GM12878 (cell line): ENCODE measurements at places on chromosomes 7 and 10.

- DNase-seq: no peak
Measured at GRCh38 chr10:100864036-100864885, 48.5 kb upstream of the SLF2 start.

- no peak for DNase-seq
Measured at GRCh38 chr7:154306036-154306435, 253.8 kb downstream of the DPP6 start.

DNA sequence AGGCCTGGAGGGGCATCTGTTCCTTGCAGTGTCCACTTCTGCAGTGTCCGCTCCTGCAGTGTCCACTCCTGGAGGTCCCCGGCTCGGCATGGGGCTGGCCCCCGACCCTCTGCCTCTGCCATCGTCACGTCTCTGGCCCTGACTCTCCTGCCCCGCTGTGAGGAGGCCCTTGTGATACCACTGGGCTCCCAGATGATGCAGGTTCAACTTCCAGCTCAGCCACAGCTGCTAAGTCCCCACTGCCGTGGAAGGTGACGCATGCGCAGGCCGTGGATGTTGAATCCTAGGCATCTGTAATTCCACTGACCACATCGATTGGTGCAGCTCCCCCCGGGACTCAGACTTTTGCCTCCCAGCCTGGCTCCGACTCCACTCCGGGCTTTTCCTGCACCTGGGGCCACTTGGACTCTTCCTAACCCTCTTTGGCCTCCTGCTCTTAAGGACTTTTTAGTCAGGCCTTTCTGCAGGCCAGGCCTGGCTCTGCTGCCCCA is 95.1 kb downstream of the GLRX3 start:
- no peak for DNase-seq

DNA sequence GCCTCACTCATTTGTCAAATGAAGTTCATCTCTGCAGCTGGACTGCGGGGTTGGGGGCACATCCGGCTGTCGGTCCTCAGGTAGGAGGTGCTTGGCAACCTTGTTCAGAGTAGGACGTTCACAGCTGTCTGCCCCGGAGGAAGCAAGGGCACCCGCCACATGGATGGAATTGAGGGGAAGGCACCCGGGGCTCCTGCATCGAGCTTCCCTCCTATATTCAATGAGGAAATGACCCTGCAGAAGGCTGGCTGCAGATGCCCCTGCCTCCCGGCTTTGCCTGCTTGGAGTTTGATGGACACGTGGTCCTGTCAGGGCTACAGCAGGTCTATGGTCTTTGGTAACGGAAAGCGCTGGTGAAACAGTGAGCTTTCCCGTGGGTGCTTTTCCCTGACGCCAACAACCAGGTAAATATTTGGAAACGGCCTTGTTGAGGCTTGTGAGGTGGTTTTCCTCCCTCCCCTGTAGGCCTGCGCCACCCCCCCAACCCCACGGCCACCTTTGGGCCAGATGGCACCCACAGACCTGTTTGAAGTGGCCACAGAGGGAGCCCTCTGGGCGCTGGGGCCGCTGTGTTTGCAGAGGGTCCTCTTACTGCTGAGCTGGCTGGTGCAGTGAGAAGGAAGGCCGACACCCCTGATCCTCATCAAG is 32.9 kb downstream of the HTRA1 start:
- no peak for DNase-seq

GRCh38 chr7:1105189-1105588 is 17.3 kb downstream of the GPER1 start:
- DNase-seq: peak; percentile 49

- no peak for DNase-seq
Measured at GRCh38 chr10:3848005-3848774, 63.2 kb upstream of the KLF6 start.

GRCh38 chr7:1541431-1542162 is 11.1 kb downstream of the MAFK start:
- DNase-seq: no peak

GRCh38 chr7:133207687-133208086 is 45.2 kb upstream of the EXOC4 start:
- DNase-seq: no peak

DNA sequence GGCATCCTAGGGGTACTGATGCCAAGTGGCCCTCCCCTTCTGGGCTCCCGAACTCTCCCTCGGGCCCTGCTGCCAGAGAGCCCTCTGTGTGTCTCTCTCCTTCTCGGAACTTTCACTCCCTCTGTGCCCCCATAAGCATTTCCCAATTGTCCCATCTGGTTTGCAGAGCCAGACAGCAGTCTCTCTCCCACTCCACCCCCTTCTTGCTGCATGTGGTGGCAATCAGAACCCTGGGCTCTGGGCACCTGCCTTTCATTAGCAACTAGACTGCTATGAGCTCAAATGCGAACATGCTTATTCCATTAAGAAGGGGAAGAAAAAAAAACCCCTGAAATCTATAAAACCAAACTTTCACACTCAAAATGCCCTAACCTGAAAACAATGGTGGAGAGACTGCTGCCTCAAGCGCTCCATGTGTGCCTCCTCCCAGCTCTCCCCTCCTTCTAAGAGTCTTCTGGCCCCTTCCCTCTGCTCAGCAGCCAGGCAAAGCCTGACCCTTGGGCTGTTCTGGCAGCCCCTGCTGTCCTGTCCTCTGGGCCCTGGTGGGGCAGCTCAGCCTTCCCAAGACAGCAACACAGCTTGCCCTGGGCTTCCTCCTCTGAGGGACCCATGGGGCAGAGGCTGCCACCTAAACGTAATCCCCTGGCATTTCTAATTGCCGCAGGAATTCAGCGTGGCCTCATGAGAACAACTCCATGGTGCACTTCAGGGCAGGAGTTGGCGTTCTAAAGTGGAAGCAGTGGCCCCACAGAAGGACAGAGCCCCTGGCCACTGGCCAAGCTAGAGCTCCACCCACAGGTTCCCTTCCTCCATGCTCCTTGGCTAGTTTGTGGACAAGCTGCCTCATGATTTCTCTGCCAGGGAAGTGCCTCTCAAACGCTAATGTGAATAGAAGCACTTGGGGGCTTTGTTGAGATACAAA is 415.4 kb downstream of the PLXNA4 start:
- no peak for DNase-seq

DNA sequence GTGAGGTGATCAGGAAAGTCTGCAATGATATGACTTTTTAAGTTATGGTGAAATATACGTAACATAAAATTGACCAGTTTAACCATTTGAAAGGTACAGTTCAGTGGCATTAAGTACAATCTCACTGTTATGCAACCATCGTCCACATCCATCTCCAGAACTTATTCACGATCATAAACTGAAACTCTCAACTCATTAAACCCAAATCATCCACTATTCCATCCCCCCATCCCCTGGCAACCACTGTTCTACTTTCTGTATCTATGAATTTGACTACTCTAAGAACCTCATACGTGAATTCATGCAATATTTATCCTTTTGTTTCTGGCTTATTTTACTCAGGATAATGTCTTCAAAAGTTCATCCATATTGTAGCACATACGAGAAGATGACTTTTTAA is 48.4 kb downstream of the TFAM start:
- DNase-seq: no peak

- no peak for DNase-seq
Measured at GRCh38 chr7:158811461-158811860, 17.8 kb downstream of the ESYT2 start.

DNA sequence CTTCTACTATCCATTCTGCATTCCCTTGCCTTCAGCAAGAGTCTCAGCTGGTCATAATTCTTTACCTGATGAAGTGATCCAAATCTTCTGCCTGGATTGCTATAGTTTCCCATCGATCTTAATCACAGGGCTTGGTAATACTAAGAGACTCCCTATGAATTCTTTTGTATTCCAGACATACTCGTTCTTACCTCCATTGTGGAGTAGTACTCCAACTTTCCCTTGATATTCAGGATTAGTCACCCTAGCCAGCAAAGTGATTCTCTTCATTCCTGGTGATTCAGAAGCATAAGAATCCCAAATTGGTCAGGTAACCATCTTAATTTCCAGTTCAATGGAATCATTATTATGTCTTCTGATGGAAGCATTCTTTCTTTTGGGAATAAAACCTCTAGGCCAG is 96.7 kb downstream of the TWIST1 start:
- no peak for DNase-seq

GRCh38 chr7:136030330-136030729 is 53.2 kb upstream of the MTPN start:
- DNase-seq: no peak

GRCh38 chr7:70298780-70299471 is 700.7 kb downstream of the AUTS2 start:
- DNase-seq: no peak

DNA sequence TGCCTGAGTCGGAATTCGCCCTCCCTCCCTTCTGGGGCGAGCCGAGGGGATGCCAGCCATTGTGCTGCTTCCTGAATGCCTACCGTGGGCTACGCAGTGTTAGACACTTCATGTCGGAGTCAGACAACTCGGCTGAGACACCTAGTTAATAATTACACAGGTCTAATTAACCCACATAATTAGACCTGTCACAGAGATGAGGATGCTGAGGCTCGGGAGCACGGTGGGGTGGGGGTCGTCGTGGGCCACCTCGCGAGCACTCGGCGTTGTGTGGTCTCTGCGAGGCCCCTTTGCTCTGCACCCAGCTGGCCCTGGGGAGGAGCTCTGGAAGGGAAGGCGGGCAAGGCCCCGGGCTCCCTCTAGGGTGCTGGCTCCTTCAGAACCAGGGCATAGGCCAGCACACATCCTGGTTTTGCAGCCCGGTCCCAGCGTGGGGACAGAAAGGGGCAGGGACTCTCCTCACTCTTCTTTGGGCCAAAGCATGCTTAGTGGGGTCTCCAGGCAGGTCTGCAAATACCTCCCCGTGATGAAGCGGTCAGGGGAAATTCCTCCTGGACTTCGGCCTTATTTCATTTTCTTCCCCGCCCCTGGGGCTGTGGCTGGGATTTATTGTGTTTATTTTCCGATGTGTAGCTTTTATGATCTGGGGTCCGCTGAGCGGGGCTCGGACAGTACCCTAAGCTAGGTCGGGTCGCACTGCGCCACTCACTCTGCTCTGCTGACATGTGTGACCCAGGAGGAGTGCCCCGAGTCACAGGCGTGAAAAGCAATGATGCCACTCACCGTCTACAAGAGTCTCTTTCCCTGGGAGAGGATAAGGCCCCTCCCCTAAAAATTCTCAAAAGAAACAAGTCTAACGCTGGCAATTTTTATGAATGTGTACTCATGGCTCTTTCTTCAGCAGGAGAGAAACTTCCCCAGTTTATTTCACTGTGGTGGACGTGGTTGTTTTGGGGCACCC is 4.9 kb upstream of the FOXL3 start:
- no peak for DNase-seq

DNA sequence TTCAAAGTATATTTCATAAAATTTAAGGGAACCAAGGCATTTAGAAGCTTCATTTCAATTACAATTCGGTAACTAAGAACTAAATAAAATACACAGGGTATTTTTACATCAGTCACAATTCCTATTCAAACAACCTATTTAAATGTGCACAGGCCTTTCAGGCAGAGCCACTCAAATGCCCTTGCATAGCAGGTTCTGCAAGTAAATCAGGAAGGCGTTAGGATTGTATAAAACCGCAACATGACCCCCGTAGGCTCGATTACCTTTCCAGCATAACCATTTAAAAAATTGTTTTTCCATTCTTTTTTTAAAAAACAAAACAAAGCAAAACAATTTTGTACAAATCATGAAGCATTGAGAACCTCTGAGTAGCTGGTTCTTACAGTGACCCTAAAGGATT is 289.9 kb upstream of the SP8 start:
- no peak for DNase-seq

GRCh38 chr10:78290131-78290750 is 256.6 kb downstream of the RPS24 start:
- no peak for DNase-seq

DNA sequence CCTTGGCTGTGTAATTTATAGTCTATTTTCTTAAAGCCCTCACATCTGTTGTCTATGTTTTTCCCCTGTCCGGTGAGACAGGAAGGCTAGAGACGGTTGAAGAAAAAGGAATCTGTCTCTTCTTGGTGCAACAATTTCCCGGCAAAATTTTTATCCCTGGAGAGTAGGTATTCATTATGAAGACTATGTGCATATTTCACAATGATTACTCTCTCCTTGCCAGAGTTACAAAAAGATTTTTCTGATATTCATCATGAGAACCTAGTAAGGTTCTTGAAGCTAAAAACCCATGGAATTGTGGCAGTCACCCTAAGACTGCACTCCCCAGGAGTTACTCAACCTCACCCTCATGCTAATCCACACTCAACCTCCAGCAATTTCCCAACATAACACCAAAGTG is 55.0 kb upstream of the GHITM start:
- no peak for DNase-seq

- peak; percentile 20 for DNase-seq
Measured at GRCh38 chr7:65307651-65308299, 65.9 kb upstream of the ZNF92 start.

DNA sequence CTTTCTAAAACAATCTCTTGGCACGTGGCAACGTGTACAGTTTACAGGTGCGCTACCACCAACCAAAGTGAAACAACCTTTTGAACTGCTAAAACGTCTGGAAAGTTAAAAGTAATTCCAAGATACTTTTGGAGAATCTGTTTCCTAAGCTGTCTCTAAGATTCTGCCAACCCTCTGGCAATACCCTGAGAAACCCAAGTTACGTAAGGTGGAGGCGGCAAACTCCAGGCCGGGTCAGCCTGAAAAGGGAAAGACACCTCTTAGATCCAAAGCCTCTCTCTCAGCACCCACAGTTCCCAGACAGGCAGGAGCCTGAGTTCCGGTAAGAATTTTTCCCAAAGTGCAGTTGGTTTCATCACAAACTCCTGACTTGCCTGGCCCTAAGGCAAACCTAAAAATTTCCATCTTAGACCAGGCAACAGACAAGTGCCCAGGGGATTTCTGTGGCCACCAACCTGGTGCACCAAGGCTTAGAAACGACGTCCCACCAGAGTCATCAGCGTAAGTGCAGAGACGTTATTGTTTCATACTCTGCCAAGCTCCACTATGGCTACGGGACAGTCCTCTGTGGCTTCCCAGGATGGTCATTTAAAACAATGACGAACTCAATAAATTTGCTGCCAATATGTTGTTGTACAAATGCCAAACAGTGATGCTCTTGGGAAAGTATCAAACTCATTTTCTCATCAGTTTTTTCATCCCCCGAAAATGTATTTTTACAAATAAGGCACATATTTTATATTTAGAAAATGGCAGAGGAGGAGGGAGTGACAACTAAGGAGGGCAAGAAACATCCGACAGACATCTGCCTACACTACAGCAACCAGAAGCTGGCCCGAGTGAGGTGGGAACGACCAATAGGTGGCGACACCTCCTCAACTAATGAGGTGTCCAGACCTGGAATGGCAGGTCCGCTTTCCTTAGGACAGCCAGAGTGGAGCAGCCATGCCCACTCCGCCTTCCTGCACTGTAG is 205.8 kb upstream of the FRMD4A start:
- DNase-seq: no peak
